Activated CD4-positive, alpha-beta memory T cell treated with anti-CD3 and anti-CD28 coated beads for 36 hours (primary cell): ENCODE measurements at places on chromosomes 11 and 22. TPM values are rescaled to one million over a fixed set of nuclear protein-coding genes. Genes with fewer than 3 reads are reported as not detected.

Gene SLC37A2
- 0.93 TPM for total RNA-seq

DNA sequence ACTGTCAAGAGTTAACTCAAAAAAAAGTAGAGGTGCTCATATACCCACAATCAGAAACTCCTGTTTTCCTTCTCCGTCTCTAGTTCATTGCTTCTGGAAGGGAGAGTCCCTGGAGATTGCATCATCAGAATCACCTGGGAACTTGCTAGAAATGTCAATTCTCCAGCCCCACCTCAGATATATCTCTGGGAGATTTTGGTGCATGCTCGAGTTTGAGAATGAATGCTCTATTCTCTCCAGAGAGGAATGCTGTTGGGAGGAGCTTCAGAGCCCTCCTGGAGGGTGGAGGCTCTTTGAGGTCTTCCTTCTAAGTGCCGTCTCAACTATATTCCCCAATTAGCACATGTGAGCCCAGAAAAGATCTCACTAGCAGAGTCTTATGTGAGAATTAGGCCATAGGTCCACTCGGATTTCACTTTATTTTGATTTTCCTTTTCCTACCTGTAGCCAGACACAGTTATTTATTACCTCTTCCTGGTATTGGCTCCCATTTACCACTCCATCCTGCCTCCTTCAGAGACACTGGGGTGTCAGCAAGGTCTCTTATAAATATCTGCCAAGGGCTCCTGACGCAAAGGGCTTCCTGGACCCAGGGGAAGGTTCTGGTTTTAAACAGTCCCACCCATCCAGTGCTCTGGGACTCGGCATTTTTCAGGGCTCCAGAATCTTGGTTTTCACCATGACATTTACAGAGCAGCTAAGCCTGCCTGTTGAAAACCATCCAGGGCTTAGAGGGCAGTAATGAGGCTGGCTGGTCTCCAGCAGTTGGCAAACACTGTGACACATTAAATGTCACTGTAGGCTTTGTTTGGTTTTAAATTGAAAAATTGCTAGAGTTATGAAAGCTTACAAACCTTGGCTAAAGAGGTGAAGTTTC, 136.2 kb downstream of the CD44 start:
- DNase-seq: no peak

DNA sequence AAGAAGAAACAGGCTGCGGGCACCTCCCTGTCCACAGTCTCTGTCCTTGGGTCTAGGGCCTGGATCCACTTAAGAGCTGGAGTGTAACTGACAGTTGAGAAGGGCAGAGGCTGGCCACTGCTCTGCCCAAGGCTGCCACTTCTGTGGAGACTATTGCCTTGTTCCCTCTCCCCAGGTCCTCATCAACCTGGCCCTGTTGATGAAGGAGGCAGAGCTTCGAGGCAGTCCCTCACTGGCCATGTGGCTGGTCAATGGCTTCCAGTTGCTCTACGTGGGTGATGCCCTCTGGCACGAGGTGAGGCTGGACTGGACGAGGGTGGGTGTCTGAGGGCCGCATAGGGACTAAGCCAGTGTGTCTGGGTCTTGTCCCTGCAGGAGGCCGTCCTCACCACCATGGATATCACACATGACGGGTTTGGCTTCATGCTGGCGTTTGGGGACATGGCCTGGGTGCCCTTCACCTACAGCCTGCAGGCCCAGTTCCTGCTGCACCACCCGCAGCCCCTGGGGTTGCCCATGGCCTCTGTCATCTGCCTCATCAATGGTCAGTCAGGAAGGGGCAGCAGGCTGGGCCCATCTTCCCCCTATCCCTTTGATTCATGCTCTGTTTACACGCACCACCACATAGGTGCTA, 2.8 kb downstream of the ZNHIT2 start:
- DNase-seq: no peak

Gene KRTAP5-2
- total RNA-seq: not detected

- no peak for DNase-seq
These were observed 162.0 kb downstream of the FAT3 start for GRCh38 chr11:92386577-92386976.

DNA sequence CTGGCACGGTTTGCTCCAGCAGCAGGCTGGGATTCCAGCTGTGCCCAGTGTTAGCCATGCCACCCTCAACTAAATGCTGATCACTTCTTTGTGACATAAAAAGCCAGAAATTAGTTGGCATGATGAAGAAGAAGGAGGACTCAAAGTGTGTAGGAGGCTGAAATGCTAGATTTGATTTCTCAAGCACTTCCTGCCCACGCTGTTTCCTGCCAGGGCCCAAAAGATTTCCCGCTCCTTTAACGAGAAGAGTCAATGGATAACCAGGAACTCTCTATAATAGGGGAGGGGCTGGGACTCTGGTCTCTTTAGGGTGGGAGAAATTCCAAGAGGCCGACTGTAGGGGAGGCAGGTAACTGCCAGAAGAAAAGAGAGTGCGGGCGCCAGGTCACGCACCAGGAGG, 26.4 kb downstream of the APOL3 start:
- peak; percentile 49 for DNase-seq

Gene TEF
- 1.4 TPM for total RNA-seq
